ENCODE measurements at places on chromosomes 3 and 15.

DNA sequence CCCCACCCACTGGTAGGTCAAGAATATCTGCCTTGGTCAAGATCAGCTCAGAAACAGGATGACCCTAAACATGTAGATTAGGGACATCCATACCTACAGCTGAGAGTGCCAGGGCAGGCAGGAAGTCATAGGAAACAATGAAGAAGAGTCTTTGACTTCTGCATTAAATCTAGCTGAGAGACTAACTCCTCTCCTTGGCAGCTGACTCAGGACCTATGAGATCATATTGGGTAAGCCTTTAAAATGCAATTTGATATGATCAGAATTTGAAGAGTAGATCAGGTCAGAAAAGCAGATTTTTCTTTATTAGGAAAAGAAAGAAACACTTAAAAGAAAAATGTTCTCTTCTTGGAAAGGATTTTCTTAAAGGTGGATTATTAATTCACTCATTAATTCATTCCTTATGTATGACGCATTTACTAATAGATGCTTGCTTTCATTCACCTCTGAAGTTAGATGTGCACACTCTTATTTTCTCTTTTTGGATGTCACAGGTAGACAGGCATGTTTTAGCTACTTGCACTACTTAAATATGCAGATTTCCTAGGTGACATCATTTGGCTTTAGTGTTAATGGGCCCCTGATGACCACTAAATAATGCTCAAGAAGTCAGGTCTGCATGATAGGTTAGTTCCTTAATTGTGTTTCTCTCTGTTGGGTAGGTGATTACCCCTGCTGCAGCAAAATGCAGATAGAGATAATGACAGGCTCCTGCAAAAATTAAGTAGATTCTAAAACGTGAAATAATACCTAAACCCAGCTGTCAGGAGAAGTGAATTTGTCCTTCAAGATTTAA, 35.7 kb upstream of the GSK3B start:
- no peak for DNase-seq

GRCh38 chr15:80070840-80071239, 11.4 kb downstream of the ZFAND6 start:
- DNase-seq, result no peak

- no peak for DNase-seq
Observed at GRCh38 chr3:15429080-15429479, 1.7 kb downstream of the EAF1 start.

DNA sequence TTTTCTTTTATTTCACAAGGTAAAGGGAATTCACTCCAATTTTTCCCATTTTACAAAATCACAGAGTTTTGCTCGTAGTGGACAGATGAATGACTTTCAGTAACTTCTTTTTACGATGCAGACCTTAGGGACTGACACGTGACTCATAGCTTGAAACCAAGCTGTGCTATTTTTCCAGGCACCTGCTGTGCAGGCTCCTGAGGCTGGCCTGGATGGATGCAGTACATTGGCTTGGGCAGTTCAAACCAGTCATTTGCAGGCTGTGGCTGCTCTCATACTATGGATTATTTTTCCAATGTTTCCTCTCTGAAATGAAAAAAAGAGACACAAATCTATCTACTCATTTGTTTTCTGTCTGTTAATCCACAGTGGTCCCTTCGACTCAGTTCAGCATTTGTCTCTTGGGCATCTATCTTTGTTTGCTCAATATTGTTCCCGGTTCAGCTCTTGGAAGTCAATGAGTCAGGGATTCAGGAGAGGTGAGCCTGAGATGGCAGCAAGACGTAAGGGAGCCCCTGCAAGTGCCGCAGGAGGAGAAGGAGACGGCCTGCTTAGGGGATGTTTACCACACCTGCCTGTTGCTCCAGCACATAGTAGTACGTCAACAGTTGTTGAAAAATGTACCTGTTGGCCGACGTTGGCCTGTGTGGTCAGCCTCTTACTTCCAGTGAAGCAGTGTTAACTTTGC, 92.8 kb downstream of the SV2B start:
- DNase-seq, result no peak

- no peak for DNase-seq
Observed at GRCh38 chr3:64072126-64072525, 48.8 kb upstream of the PSMD6 start.

GRCh38 chr3:113606539-113607218, 74.3 kb downstream of the SIDT1 start:
- no peak for DNase-seq

- no peak for DNase-seq
Observed at GRCh38 chr15:60713119-60714084, 234.5 kb upstream of the ICE2 start.

- DNase-seq, result no peak
Observed at GRCh38 chr15:39623529-39623931, 42.7 kb downstream of the THBS1 start.

- DNase-seq, result no peak
Observed at GRCh38 chr3:107892955-107893624, 197.7 kb downstream of the CD47 start.

- no peak for DNase-seq
Observed at GRCh38 chr3:134323966-134324962, 50.0 kb downstream of the AMOTL2 start.

DNA sequence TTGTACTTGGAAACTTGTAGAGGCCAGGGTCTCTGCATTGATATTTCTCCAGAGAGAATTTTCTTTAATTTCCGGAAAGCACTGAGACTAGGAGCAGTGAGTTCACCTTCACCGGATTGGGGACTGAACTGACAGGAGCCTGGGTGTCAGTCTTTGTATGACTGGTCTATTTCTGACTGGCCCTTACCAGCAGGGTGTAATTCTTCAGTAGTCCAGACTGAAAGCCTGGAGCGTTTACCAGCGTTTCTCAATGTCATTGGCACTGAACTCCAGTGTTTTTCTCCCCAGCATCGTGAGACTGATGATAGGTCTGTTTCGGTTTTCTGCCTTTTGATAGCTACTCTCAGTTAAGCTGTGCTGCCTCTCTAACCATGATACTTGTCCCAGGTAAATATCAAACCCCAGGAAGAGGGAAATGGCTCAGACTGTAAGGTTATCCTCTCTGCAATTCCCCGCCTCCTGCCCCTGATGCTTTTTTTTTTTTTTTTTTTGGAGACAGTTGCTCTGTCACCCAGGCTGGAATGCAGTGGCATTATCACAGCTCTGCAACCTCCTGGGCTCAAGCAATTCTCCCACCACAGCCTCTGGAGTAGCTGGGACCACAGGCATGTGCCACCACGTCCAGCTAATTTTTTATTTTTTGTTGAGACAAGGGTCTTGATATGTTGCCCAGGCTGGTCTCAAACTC, 103.6 kb downstream of the CACNA2D3 start:
- DNase-seq, result no peak

GRCh38 chr3:115666920-115667737, 43.8 kb downstream of the GAP43 start:
- no peak for DNase-seq

GRCh38 chr15:80242132-80242769, 9.8 kb downstream of the CTXND1 start:
- DNase-seq, result no peak

DNA sequence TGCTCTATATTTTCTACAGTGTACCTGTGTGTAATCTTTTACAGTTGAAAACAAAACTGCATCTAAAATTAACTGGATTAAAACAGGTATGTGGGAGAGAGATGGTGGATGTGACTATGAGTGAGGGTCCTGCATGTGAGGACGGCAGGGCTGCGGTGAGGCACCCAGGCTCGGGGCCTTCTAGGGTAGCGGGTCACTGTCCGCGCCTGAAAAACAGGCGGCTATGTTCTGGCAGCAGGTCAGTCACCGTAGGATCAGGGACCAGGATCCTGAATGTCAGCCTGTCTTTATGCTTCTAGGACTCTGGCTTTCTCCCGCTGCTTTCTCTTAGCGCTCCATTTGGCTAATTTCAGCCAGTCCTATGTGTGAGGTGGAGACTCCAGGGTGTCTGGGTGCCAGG, 12.6 kb downstream of the TMEM40 start:
- no peak for DNase-seq

- DNase-seq, result no peak
Observed at GRCh38 chr3:48607519-48607918, 1.9 kb downstream of the UQCRC1 start.

- no peak for DNase-seq
Observed at GRCh38 chr3:101249522-101249921, 70.9 kb downstream of the IMPG2 start.

- no peak for DNase-seq
Observed at GRCh38 chr3:55203006-55203405, 275.1 kb upstream of the LRTM1 start.

GRCh38 chr15:53910852-53911251, 67.4 kb upstream of the UNC13C start:
- no peak for DNase-seq

DNA sequence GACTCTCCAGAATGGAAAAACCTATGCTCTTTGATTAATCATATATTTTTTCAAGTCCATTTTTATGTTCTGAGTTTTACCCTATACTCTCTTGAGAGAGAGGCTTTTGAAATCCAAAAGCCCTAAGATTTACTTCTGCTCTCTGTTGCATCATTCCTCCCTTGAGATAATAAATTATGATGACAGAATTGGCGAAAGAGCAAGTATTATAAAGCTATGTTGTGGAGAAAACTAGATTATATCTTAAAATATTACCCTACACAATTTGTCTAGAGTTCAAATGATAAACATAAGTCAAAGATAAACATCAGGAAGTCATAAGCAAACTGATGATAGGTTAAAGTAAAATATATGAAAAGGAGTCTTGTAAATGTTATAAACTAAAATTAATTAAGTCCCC, 293.4 kb upstream of the MME start:
- no peak for DNase-seq

- no peak for DNase-seq
Observed at GRCh38 chr15:39497759-39498565, 82.9 kb upstream of the THBS1 start.

DNA sequence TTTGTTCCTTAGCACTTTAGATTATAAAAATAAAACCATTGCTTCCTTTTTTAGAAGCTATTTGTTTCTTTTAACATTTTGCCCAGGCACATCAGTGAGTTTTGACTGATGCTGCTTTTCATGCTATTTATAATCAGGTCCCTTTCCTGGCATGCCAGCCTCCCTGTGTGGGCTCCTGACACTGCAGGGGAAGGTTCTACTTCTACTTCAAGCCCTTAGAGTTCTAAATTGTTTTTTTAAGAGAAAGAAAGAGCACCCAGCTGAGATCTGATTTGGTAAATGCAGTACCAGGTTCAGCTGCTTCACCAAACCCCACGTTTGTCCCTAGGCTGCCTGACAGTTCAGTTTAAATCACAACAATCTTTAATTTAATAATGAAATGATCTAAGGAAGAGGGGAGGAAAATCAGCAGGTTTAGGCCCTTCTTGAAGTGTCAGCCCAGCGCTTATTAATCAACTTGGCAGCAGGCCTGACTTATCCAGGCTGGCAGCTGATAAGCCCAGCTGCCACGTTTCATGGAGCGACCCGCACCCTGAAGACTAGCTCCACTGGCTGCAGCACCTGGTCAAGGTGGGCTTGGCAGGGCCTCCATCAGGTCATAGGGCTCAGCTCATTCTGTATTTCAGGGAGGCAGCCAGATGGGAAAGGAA, 29.0 kb downstream of the HGD start:
- no peak for DNase-seq

- no peak for DNase-seq
Observed at GRCh38 chr3:184748219-184749135, 36.6 kb upstream of the MAGEF1 start.

DNA sequence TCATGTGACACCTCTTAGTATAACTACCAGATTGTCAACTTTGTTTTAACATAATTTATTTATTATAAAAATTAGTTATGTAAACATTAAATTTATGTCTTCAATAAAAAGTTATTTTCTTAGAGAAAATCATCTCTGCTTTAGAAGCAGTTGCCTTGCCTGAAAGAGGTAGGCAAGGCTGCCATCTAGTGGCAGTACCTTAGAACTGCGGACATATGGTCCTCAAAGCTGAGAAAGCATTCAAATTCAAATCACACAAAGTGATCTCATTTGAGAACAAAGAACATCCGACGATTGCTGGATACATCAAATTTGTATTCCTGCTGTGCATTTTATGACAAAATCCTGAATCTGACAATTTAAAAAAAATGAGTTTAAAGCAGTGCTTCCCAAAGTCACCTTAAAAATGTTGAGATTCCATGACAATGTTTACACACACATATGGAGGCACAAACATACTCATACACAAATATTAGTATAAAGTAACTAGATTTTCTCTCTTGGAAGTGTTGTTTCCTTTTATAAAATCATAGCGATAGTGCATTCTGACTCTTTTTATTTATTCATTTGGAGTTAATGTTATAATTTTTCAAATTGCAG, 617.4 kb downstream of the CADM2 start:
- DNase-seq, result peak; percentile 45

- DNase-seq, result no peak
Observed at GRCh38 chr3:148218222-148218621, 479.5 kb upstream of the AGTR1 start.

GRCh38 chr3:129185783-129186182, 2.1 kb upstream of the CNBP start:
- DNase-seq, result no peak

GRCh38 chr3:72746430-72747411, 101.5 kb downstream of the SHQ1 start:
- DNase-seq, result no peak

- no peak for DNase-seq
Observed at GRCh38 chr3:128554465-128555097, 61.6 kb upstream of the GATA2 start.

DNA sequence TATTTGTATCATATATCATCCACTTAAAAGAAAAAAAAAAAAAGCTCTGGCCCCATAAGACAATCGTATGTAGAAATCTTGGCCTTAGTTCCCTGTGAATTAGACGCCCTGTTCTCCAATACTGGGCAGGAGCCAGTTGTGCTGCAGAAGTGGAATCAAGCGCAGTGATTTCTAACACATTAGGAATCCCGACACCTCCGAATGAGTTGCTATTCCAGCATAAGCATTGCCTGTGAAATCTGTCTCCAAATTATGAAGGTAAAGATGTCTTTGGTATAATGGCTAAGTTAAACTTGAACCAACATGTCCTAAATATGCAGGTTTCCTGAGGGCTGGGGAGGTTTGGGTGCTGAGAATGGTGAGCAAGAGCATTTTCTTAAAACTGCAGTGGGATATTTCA, 199.4 kb upstream of the ARRDC4 start:
- no peak for DNase-seq

DNA sequence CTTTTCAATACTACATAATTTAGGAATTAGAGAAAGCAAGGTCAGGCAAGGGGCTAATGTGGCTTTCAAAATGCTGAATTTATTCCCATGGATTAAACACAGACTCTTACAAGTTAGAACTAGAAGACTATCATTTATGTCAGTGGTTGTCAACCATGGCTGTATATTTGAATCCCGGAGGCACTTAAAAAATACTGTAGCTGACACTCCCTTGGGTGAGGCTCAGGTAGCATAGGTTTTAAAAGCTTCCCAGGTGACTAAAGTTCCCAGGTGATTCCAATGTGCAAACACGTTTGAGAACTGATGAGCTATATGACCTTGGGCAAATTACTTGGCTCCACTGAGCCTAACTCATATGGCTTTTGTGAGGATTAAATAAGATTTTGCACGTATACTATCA, 29.6 kb downstream of the AAGAB start:
- no peak for DNase-seq

GRCh38 chr3:37024820-37025405, 31.6 kb downstream of the MLH1 start:
- DNase-seq, result no peak

Data from lower lobe of right lung (tissue), 2 donors.